ENCODE measurements at places on chromosomes 6 and 20.
A peak's percentile ranks its signal among the peaks of the same experiment; 100 is the strongest.

DNA sequence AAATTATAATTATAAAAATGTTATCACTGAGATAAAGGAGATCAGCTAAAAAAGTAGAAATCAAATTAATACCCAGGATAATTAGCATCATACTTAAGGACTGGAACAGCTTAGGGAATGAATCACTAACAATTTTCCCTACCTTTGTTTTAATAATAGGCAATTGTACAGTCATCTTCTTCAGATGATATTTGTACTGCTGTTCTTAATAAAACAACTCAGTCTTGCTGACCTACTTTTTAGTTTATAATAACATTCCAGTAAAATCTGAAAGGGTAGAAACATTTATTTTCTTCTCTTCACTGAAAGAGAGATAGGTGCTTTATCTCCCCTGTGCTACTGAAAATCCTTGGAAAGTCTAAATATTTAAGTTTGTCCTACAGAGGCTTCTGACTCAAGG, 271.2 kb upstream of the THEMIS start:
- no peak for DNase-seq

DNA sequence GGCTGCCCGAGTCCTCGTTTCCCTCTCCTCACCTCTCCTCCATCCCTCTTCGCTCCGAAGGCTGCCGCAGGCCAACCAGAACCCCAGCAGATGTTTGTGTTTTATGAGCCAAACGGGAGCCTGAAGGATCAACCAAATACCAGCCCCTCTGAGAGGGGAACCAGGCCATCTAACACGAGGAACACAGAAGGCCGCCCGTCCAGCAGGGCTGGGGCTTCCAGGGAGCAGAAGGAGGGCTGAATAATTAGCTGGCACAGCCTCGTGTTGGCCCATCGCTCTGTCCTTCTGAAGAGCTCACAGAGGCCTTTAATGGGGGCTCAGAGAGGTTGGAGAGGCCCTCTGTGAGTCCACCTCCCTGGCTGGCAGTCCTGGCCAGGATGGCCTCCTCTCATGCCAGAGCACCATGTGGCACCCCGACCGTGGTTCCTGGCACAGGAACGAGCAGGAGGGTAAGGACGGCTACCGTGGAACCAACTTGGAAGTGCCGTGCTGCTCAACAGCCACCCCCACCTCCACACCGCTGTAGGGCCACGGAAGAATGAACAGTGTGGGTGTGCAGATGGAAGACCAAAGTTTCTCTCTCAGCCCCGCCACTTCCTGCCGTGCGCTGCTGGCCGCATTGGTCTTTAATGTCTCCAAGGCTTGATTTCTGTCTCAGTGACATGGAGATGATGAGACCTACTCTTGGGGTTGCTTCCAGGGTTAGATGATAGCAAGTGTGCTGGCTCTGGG, 155.2 kb downstream of the SCML4 start:
- DNase-seq: no peak

DNA sequence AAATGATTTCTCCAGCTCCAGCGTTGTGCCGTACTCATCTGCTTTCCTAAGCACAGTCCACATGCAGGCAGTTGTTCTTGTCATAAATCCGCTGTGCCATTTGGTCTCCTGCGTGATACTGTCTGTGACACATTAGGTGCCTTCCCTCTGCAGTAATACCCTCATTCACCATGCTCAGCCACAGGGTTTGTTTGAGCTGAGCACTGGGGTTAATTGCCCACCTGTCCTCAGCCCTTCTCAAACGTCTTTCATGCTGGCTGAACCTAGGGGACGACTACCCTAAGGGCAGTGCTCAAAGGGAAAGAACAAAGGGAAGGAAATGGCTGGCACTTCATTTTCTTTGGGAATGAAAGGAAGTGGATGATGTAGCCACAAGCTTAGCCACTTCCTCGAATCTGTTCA, 64.2 kb upstream of the MYLIP start:
- DNase-seq: no peak

DNA sequence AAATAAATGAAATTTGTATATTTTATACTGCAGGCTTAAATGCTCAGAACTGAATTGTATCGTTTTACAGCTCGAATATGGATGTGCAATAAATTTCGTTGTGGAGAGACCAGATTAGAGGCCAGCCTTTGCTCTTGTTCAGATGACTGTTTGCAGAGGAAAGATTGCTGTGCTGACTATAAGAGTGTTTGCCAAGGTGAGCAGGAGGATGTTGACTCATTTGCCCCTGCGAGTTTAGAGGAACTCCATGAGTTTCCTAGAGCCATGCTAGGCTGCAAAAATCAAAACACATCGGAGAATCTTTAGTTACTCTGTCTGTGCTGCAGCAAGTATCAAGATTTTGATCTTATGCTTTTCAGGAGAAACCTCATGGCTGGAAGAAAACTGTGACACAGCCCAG, 15.4 kb downstream of the ENPP3 start:
- peak; percentile 14 for DNase-seq

DNA sequence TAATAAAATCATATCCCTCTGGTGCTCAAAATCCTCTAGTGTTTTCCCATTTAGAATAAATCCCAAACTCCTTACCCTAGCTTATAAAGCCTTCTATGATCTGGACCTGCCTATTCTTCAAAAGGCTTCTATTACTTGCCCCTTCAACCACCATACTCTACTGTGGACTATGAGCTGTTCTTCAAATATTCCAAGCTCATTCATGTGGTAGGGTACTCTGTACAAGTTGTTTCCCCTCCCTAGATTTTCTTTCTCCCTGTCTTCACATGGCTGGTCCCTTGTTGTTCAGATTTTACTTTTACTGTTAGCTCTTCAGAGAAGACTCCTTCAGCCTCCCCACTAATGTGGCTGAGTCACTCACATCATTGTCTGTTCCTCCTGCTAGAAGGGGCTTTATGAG, 193.2 kb downstream of the OGFRL1 start:
- peak; percentile 43 for DNase-seq

DNA sequence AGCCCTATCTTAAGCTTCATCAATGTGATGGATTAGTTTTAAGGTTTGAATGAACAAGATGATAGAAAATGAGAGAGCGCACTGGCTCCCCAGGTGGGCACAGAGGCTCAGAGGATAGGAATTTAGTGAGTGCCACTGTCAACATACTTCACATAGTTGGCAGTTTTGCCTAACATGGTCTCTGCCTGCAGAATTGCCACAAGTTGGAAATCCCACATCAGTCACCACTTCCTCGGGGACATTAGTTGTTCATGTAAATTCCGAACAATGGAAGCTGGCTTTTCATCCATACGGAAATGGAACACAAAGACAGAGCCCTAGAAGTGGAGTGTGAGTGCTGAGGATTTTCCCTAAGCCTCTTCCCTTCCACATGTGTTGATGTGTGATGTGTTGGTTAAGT, 123.9 kb upstream of the PHACTR1 start:
- DNase-seq: no peak

DNA sequence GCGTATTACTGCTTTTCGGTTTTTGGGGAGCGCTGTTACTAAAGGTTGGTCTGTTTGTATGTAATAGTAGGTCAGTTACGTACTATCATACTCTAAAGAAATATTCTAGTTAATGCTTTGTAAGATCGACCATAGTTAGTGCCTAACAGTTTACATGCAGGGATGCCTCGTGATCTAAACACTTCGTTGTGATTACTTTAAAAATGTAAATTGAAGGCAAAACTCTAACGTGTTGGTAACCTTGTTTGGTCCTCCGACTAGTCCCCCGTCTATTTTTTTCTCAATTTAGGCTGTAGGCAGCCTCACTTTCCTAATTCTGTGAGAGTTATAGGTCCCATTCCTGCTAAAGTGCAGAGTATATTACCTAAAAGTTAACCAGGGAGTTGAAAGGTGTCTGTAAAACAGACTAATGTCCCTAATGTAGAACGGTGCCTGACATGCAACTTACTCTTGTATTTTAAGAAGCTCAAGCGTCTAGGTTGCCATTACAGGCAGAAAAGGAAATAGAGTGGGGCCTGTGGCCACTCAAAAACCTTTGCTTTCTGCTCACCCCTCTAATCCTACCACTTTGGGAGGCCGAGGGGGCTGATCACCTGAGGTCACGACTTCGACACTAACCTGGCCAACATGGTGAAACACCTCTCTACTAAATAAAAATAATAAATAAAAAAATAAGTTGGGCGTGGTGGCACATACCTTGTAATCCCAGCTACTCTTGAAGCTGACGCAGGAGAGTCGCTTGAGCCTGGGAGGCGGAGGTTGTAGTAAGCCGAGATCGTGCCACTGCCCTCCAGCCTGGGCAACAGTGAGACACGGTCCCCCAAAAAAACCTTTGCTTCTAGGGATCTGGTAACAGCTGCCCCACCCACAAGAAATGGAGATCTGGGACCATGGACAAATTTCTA, 37.8 kb downstream of the HFE start:
- no peak for DNase-seq

DNA sequence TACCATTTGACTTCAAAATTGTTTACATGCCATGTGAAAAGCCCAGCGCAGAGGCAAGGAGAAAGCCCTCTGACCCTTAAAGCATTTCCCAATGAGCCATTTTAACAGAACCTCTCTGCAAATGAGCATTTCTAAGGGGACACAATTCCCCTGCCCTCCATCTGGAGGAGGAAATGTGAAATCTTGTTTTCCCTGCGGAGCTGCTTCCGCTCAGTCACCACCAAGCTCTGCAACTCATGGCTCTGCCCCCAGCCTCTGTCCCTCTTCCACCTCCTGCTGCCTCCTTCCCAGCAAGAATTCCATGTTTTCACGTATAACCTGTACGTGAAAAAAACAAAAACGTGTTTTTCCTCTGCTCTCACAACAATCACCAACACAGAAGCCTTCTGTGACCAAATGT, 12.3 kb downstream of the RIN2 start:
- no peak for DNase-seq

DNA sequence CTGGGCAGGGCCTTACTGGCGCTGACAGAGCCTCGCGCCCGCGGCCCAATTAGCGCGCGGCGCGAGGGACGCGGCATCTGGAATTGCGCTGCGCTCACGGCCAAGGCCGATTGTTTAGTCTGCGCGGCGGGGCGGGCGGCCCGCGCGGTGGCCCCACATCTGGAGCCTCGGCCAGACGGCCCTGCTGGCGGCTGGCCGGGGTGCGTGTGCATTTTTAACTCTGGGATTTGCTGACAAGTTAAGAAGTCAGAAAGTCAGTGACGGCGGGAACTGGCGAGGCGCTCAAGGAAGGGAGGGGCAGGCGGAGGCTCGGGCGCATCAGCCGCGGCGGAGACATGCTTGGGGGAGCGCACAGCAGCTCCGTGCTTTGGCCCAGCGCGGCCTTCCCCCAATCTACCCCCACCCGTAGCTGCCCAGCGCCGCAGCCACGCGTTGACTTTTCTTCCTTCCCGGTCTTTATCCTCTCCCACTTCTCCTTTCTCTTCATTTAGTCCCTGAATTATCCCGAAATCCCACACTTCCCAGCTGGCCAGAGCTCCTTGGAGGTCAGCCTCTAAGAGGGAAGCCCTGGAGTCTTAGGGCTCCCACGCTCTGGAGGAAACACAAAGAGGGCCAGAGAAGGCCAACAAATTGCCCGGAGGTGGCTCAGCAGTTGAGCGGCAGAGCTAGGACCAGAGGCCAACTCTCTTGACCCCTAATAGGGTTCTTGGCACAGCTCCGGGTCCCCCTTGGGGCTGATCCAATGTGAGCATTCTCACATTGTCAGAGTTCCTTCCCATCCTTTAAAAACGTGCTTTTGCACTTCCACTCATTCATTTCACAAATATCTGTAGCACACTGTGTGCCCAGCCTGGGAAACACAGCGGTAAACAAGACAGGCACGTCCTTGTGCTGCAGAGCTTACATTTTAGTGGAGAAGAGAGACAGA, 40.8 kb upstream of the FOXP4 start:
- peak; percentile 86 for DNase-seq

DNA sequence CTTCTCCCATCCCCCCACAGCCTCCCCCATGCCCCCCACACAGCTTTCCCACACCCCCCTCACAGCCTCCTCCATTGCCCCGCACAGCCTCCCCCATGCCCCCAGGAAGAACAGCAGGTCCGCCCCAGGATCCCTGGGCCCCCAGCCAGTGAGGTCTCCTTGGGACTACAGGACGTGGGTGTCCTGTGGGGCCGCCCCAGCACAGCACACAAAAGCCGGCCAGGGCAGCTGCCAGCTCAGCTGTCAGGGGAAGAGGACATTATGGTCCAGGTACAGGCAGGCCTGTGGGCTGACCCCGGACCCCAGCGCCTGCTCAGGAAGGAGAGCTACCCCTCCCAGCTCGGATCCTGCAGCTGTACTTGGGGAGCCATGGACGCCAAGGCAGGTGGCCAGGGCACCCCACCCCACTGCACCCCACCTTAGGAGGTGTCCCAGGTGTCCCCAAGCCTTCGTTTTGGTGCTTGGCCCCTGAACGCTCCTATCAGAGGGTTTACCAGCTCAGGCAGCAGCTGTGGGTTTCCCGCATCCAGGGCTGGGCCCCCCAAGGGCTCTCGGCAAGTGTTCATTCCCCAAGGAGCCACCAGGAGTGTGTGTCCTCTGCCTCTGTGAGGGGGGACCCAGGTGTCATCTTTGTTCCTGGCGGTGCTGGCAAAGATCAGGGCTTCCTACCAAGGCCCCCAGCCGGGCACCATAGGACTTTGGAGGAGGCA, 42.3 kb upstream of the GATA5 start:
- no peak for DNase-seq

- DNase-seq: no peak
Measured at GRCh38 chr20:30815577-30816181, 441.8 kb upstream of the DEFB115 start.

DNA sequence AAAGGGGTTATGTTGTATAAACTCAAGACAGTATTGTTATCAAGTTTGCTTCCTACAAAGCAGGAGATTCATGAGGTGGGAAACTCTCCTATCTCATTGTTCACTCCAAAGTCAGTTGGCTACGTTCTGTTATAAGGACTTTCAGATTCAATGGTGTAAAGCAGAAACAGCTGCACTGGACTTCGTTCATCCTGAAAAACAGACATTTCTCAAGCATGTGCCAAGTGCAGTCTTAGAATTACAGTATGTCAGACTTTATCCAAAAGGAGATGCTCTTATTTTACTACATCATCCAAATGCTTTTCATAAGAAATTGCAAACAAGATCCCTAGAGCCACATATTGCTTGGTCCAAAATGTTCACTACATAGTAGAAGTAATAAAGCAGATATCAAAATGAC, 14.9 kb downstream of the COL21A1 start:
- no peak for DNase-seq

- DNase-seq: no peak
Measured at GRCh38 chr20:5996765-5997164, 46.3 kb downstream of the MCM8 start.

DNA sequence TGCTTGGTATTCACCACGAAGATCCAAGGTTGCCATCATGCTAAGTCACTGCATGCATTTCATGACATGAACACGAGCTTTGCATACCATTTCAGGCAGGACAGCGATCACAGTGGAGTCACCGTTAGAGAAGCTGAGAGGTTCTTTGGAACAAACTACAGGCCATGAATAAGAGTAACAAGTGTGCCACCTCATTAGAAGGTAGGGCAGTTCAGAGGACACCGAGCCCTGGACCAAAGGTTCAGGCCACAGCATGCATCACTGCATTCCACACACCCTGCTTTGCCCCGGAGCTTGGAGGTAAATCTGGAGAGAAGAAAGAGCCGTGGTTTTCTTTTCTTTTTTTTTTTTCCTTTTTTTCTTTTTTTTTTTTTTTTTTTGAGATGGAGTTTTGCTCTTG, 66.9 kb upstream of the CDH4 start:
- no peak for DNase-seq

GRCh38 chr6:140960566-140960965, 1172.2 kb upstream of the GJE1 start:
- peak; percentile 21 for DNase-seq

All from astrocyte of the spinal cord (primary cell).